K562 (cell line): ENCODE measurements at places on chromosomes 13 and 19. TPM values are rescaled to one million over a fixed set of nuclear protein-coding genes. Genes with fewer than 3 reads are reported as not detected.

GZMM gene
- total RNA-seq = 0.72 and 1.8 TPM in 2 replicates

MICOS13 gene
- total RNA-seq = 95.4 and 113 TPM in 2 replicates

ZNF738 gene
- 5.6 and 6.3 TPM in 2 replicates for total RNA-seq

CCDC194 gene
- 0.31 and 0.76 TPM in 2 replicates for total RNA-seq

C19orf18 gene
- total RNA-seq = not detected in 2 replicates

ZNF665 gene
- 1.9 and 2.2 TPM in 2 replicates for total RNA-seq

CSNK1G2 gene
- total RNA-seq = 91.3 and 95.8 TPM in 2 replicates

- DNase-seq = no peak
These were observed 29.4 kb upstream of the ZNF507 start for GRCh38 chr19:32316034-32316433.

DNA sequence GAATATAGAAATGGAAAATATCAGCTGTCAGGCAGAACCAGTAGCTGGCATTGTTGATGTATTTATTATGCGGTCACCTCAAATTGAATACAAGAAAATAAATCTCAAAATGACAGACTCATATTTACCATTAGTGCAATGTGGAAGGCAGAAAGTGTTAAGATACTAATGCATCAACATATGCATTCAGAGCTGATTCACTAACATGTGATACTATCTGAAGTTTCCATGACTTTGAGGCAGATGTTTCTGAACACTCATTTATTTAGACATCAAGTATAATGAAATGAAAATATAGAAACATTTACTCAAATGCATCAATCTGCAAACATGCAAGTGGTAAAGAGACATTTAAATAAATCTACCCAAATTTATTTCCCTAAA, 474.2 kb upstream of the SLC10A2 start:
- no peak for DNase-seq

GRCh38 chr19:47389150-47389556, 30.2 kb downstream of the MEIS3 start:
- DNase-seq = no peak

- no peak for DNase-seq
These were observed 66.0 kb upstream of the ZNF527 start for GRCh38 chr19:37304884-37305255.

DNA sequence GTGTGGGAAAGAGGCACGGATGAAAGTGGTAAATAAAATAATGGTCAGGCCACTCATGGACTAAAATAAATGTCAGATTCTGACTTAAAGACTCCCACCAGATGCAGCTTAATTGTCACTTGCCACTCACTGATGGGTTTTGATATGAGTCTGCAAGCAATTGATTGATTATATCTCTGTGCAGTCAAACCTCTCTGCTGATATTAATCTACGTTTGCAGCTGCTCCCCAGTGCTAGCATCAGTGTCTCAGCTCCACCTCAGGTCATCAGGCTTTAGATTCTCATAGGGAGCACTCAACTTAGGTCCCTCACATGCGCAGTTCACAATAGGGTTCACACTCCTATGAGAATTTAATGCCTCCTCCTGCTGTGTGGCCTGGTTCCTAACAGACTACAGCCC, 195.3 kb downstream of the B3GLCT start:
- DNase-seq = no peak

- DNase-seq = no peak
These were observed 14.9 kb downstream of the EPS8L1 start for GRCh38 chr19:55090564-55090963.

DNA sequence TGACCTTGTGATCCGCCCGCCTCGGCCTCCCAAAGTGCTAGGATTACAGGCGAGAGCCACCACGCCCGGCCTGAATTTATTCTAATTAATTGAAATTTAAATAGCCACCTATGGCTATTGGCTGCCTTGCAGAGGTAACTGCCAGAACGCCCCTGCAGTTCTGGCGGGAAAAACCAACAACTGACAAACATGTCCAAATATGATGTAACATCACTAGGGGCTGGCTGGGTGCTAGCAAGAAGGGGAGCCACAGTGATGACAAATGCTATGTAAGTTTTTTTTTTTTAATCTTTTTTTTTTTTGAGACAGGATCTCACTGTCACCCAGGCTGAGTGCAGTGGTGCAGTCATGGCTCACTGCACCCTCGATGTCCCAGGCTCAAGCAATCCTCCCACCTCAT, 12.9 kb downstream of the ZSWIM9 start:
- DNase-seq = no peak

- DNase-seq = no peak
These were observed 616.6 kb downstream of the FGF9 start for GRCh38 chr13:22287343-22287920.

DNA sequence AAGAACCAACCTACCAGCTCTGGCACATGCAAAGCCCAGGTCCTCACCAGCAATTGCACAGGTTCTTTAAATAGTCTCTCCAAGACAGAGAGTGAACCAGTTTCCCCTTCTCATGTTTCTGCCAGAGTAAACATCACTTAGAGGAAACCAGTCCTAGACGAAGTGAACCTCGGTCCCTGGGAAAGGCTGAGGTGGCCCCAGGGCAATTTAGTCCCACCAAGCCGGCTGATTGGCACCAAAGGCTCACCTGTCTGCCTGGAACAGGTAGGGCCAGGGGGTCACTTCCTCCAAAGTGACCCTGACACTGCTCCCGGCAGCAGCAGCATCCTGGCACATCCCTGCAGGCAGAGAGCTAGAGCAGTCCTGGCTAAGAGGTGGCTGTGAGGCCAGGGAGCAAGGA, 122.9 kb upstream of the ZNF507 start:
- DNase-seq = no peak

DNA sequence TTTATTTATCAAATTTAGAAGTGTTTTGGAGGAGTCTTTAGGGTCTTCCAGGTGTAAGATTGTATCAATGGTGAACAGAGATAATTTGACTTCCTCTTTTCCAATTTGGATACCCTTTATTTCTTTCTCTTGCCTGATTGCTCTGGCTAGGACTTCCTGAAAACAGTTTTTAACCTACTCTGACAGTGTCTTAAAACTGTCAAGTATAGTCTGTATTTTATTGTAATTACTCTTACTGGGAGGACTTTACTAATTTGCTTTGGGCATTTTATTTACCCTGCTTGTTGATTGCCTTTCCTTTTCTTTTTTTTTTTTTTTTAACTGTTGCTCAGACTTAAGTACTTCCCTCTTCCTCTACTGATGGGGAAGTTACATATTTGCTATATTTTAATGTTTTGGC, 81.3 kb downstream of the URI1 start:
- DNase-seq = no peak

GRCh38 chr13:29677627-29678026, 82.1 kb upstream of the SLC7A1 start:
- no peak for DNase-seq

GRCh38 chr13:19161308-19161707, 20.3 kb downstream of the TUBA3C start:
- no peak for DNase-seq

DNA sequence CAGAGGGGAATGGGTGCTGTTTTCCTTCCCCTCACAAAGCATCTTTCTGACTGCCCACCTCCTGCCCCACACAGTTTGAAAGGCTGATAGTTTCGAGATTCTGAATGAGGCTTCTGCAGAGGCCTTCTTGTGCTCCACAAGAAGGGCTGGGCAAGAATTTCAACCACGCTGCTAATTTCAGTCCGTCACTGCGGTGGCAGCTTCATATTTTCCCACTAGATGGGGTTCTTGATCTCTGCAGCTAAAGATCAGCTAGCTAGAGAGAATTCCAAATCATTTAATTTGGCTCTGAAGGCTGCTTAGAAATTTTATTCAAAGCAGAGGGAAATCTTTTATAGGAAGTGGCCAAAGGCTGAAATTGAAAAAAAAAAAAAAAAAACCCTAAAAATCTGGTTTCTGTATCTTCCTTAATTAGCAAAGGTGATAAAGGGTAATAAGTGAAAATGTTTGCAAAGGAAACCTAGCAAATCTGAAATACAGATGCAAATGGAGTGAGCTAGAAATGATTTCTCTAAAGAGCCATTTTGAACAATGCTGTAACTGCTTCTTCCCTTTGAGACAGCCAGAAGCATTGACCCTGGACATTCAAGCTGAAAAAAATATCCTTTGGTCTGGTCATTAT, 38.0 kb upstream of the C13orf42 start:
- no peak for DNase-seq

DNA sequence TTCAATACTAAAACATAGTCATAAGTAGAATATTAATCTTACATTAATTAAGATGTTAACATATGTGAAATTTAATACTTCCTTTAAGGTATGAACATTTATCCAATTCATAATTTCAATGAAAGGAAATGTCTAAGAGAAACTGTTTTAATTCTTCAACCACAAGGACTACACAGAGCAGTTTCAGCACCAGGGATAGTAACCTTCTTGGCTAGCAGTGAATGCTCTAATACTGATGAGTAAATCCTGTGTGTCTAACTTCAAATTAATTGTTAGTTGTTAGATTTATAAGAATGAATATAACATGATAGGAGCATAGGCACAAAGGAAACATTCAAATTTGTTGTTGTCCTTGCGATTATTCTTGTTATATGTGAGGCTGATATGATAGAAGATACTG, 15.6 kb upstream of the NBEA start:
- no peak for DNase-seq

DNA sequence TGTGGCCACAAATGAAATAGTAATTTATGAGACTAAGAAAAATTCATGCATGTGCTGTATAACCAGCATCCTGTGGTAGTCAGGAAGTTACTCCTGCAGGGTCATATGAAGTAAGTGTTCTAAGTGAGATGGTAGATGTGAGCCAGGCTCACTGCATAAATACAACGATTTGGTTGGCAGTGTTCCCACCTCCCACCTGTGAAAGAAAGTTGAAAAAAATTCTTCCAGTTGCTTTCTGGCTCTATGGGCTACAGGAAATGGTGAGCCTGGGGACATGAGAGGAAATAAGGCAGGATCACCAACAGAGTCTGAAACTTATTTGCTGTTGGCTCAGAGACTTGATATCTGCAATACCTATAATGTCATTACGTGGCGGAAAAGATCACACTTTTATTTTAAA, 301.7 kb upstream of the SPRY2 start:
- DNase-seq = no peak

DNA sequence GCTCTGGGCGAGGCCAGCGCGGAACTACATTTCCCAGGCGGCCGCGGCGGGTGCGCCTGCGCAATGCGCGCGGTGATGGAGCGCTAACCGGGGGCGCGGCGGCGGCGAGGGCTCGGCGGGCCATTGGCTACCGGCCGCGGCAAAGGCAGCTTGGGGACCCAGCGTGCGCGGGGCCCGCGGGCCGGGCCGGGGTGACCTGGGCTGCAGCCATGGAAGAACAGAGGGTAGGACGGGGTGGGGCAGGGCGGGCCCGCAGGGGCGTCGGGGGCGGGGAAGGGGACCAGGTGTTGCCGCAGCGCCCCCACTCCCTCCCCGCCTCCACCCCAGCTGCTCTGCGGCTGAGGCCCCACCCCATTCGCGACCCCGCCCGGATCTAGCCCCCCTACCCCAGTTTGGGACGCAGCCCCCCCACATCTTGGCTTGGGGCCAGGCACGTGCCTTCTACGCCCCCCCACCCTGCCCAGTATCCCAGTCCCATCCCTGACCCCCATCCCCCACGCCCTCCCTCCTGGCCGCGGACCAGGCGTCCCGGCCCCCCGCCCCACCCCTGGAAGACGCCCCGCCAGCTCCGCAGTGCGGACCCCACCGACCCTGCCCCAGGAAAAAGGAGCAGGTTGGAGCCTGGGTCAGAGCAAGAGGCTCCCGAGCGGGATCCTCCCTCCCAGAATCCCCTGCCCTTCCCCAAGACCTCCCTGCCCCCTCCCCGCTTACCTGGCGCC, at the start of gene FSD1:
TSS of gene FSD1 (plus strand) at position 61 of the 719 bp plus-strand sequence. CDS start at position 210, 149 bp downstream.
- DNase-seq = peak; percentile 95

GRCh38 chr19:21158523-21159135, 16.8 kb downstream of the ZNF431 start:
- no peak for DNase-seq
